ENCODE measurements at places on chromosomes 5 and 9.

DNA sequence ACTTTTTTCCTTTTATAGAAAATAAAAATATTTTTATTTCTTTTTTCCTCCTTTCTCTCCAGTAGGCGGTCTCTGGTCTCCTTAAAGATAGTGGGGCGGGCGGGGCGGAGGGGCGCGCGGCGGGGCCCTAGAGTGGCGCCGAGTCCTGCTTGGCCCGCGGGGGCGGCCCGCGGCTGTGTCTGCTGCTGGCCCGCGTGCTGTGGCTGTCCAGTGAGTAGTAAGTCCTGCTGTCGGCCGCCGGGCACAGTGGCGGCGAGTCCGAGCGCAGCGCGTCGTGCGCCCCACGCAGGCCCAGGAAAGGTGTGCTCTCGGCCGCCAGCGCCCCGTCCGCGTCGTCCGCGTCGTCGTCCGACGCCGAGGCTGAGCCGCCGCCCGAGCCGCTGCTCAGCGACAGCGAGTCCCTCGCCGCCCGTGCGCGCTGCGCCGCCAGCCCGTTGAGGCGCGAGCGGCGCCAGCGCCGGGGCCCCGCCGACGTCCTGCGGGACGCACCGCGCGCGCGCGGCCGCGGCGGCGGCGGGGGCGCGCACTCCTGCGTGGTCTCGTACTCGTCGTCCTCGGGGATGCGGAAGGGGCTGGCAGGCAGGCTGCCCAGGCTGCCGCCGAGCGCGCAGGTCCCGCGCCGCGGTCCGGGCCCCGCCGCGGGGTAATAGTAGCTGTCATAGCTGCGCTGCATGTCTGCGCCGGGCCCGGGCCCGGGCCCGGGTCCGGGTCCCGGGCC lies 52.3 kb downstream of the PSD2 start:
- no peak for DNase-seq
- H3K27me3 ChIP-seq: peaks cover 11% of the 10 kb centered on the region
- H3K27ac ChIP-seq: no peak overlapping the region
- peak overlapping the region; percentile 65 for H3K4me3 ChIP-seq
- no peaks in the 10 kb centered on the region for H3K36me3 ChIP-seq

GRCh38 chr5:35828082-35828598 lies 28.6 kb upstream of the IL7R start:
- H3K36me3 ChIP-seq: no peaks in the 10 kb centered on the region
- H3K4me1 ChIP-seq: no peaks in the 10 kb centered on the region
- H3K27ac ChIP-seq: no peak overlapping the region

GRCh38 chr9:2857564-2858198 lies 13.8 kb upstream of the PUM3 start:
- DNase-seq: peak; percentile 45
- peaks cover 5% of the 10 kb centered on the region for H3K27me3 ChIP-seq
- no peak overlapping the region for H3K27ac ChIP-seq

DNA sequence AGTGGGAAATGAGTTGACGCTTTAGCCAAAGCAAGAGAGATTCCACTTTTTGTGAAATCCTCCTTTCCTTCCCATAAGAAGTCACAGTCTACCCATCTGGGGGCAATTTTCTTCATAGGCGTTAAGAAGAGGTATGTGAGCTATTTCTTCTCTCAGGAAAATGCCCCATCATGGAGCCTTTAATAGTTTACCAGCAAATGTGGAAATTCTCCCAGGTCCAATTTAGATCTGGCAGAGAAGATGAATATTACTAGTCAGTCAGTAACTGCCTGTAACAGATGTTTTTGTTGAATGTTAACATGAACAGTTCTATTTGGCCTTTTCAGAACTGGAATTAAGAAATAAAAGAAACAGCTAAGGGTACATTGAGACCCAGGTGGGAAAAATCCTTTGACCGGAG lies 156.4 kb upstream of the RFX3 start:
- no peaks in the 10 kb centered on the region for H3K27me3 ChIP-seq
- no peaks in the 10 kb centered on the region for H3K36me3 ChIP-seq
- H3K4me1 ChIP-seq: no peaks in the 10 kb centered on the region
- H3K27ac ChIP-seq: no peak overlapping the region
- no peak overlapping the region for H3K4me3 ChIP-seq

GRCh38 chr5:156142867-156143266 lies 184.1 kb upstream of the SGCD start:
- no peaks in the 10 kb centered on the region for H3K4me1 ChIP-seq
- H3K4me3 ChIP-seq: no peak overlapping the region
- no peaks in the 10 kb centered on the region for H3K36me3 ChIP-seq
- no peak for DNase-seq
- H3K27me3 ChIP-seq: no peaks in the 10 kb centered on the region

DNA sequence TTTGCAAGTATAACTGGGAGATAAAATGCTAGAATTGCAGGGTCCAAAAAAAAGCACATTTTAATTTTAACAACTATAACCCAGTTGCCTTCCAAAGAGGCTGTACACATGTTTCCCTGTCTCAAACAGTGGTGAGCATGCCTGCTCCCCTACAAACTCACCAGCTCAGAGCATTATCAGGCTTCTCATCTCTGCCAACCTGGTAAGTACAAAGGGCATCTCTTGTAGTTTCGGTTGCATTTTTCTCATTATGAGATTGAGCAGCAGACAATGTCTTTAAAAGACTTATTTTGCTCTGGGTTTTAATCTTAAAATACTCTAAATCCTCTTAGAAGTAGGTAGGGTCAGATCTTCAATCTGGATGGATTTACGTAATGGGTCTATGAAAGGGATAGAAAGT lies 107.1 kb upstream of the MSX2 start:
- no peaks in the 10 kb centered on the region for H3K4me1 ChIP-seq
- no peaks in the 10 kb centered on the region for H3K27me3 ChIP-seq
- no peak overlapping the region for H3K27ac ChIP-seq
- no peak overlapping the region for H3K4me3 ChIP-seq

DNA sequence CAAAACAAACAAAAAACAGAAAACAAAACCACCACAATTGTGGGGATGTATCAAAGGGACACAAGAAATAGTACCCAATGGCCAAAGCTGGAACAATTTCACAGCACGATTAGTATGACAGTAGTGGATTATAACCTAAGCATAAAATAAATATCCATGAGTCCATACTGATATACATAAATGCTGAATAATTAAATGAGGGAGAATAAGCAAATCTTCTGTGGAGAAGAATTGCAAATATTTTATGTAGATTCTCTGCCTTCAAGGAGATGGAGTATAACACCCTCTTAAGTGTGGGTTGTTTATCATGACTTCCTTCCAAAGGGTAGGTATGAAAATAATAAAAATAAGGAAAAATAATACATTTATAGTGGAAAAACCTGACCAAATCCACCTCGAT lies 325.4 kb downstream of the PDE4D start:
- no peaks in the 10 kb centered on the region for H3K4me1 ChIP-seq
- no peaks in the 10 kb centered on the region for H3K36me3 ChIP-seq
- no peak overlapping the region for H3K27ac ChIP-seq
- no peaks in the 10 kb centered on the region for H3K27me3 ChIP-seq
- no peak overlapping the region for H3K4me3 ChIP-seq
- DNase-seq: no peak

DNA sequence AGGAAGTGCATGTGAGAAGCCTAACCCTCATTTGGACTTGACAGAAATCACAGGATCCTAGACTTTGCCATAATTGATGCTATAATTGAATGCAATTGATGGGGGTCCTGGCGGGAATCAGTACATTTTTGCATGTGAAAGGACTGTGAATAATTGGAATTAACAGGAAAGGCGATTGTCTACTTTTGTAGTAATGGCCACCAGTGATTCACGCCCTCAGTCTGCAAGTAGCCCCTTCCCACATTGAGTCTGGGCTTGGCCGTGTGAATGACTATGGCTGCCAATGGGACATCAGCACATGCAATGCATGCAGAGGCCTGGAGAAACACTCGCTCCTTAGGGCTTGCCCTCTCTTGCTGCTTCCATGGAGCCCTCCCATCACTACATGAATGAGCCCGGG lies 107.8 kb upstream of the OSMR start:
- H3K27me3 ChIP-seq: no peaks in the 10 kb centered on the region
- H3K27ac ChIP-seq: no peak overlapping the region
- H3K4me1 ChIP-seq: no peaks in the 10 kb centered on the region
- H3K36me3 ChIP-seq: no peaks in the 10 kb centered on the region

- no peak for DNase-seq
- no peak overlapping the region for H3K4me3 ChIP-seq
- H3K4me1 ChIP-seq: no peaks in the 10 kb centered on the region
Measured at GRCh38 chr9:10366171-10366779, 246.5 kb downstream of the PTPRD start.

GRCh38 chr5:6790346-6790865 lies 77.2 kb downstream of the TENT4A start:
- DNase-seq: no peak
- no peaks in the 10 kb centered on the region for H3K36me3 ChIP-seq
- H3K27me3 ChIP-seq: no peaks in the 10 kb centered on the region
- H3K27ac ChIP-seq: no peak overlapping the region
- H3K4me1 ChIP-seq: no peaks in the 10 kb centered on the region
- H3K4me3 ChIP-seq: no peak overlapping the region

DNA sequence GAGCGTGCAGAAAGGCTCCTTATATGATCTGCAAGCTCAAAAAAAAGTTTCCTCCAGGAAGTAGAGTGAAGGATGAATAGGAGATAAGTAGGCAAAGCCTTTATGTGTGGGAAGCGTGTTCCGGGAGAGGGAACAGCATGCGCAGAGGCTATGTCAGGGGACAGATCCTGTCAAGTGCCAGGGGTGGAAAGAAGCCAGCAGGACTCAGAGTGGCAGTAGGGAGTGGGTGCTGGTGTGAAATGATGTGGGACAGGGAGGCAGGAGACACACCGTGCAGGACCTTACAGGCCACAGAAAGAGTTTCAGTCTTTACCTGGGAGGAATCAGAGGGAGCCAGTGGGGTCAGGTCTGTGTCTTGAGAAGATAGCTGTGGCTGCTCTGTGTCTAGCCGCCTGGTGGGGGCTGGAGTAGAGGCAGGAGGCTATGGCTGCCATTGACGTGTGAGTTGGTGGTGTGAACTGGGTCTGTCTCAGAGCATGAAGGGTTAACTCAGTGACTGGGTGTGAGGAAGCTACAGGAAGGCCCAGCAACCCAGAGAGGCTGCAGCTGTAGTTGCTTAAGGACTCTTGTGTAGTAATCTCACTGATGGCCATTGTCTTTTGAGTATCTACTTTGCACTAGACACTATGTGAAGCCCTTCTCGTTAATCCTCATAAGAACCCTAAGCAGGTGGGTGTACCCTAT lies 71.3 kb downstream of the PPARGC1B start:
- no peaks in the 10 kb centered on the region for H3K4me1 ChIP-seq
- H3K27ac ChIP-seq: no peak overlapping the region
- H3K4me3 ChIP-seq: no peak overlapping the region
- no peaks in the 10 kb centered on the region for H3K36me3 ChIP-seq
- DNase-seq: no peak

- H3K4me1 ChIP-seq: no peaks in the 10 kb centered on the region
- no peaks in the 10 kb centered on the region for H3K27me3 ChIP-seq
- no peak for DNase-seq
Measured at GRCh38 chr5:113053511-113053995, 77.0 kb downstream of the DCP2 start.

DNA sequence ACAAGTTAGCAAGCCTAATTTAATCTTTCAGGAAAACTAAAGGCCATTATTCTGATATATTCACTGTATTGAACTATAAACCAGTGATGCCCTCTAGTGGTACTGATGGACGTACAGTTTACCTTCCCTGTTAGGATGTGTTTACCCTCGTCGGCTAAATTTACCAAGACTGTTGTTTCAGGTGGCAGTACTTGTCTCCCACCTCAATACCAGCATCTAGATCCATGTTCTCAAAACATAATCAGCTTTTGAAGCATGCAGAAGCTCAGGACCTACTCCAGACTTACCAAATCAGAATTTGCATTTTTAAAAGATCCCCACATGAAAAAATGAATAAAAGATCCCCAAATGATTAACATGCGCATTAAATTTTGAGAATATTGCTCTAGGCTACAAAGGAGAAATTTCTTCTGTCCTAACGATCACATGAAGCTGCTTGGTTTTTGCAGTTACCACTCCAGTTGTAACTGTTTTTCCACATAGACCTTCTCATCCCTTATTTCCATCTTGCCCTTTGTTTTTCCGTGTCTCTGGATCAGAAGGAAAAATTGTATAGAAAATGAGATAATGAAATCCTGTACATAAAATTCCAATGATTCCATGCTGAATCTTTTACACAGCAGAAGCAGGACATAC lies 3.2 kb upstream of the BAAT start:
- H3K4me3 ChIP-seq: no peak overlapping the region
- no peak for DNase-seq
- no peak overlapping the region for H3K27ac ChIP-seq
- no peaks in the 10 kb centered on the region for H3K4me1 ChIP-seq
- peaks cover 33% of the 10 kb centered on the region for H3K36me3 ChIP-seq

- no peak overlapping the region for H3K4me3 ChIP-seq
- H3K27ac ChIP-seq: no peak overlapping the region
- H3K4me1 ChIP-seq: no peaks in the 10 kb centered on the region
- H3K27me3 ChIP-seq: no peaks in the 10 kb centered on the region
Measured at GRCh38 chr5:125160787-125161502, 414.5 kb upstream of the ZNF608 start.

DNA sequence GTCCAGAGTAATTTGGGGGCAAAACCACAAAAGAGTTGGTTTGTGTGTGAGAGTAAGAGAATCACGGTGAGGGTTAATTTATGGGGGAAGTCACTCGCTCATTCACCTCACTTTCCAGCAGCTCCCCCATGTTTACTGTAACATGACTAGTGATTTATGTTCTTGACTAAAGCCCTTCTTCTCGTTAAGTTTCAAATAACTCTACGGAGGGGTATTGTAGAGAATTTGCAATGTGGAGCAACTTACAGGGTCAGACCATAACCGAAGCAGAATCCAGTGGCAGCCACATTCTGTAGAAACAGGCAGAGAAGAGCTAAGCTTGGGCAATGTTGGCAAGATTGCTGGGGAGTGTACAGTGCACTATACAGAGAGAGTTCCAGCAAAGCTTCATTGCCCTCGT lies 760.6 kb downstream of the IRX1 start:
- no peaks in the 10 kb centered on the region for H3K27me3 ChIP-seq
- no peak overlapping the region for H3K4me3 ChIP-seq
- no peak overlapping the region for H3K27ac ChIP-seq
- DNase-seq: no peak
- H3K36me3 ChIP-seq: no peaks in the 10 kb centered on the region

GRCh38 chr5:114319821-114320220 lies 42.0 kb upstream of the KCNN2 start:
- no peaks in the 10 kb centered on the region for H3K36me3 ChIP-seq
- no peak for DNase-seq
- no peaks in the 10 kb centered on the region for H3K4me1 ChIP-seq
- no peak overlapping the region for H3K4me3 ChIP-seq

DNA sequence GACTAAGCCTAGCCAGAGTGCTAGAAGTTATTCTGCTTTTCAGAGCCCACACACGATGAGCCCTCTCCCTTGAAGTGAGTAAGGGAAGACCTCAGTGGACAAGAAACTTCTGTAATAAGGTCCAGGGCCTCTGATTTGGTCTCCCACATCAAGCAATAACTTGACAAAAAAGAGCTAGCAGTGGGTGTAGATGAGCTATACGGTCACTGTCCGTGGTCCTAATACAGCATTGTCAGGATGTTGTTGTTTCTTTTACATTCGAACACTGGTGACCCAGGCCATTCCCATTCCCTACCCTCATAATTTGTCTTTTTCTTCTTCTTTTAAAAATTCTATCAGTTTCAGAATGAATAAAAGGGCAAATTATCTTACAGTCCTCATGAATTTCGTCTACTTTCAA lies 5.2 kb downstream of the PCSK1 start:
- no peak for DNase-seq
- peaks cover 16% of the 10 kb centered on the region for H3K27me3 ChIP-seq
- H3K4me1 ChIP-seq: peaks cover 6% of the 10 kb centered on the region
- no peak overlapping the region for H3K27ac ChIP-seq
- no peak overlapping the region for H3K4me3 ChIP-seq

Measured in tibial nerve (tissue), 4 donors.